ENCODE measurements at places on chromosomes 16 and 17.

- DNase-seq: no peak
Observed at GRCh38 chr17:79557276-79558090, 53.4 kb downstream of the RBFOX3 start.

DNA sequence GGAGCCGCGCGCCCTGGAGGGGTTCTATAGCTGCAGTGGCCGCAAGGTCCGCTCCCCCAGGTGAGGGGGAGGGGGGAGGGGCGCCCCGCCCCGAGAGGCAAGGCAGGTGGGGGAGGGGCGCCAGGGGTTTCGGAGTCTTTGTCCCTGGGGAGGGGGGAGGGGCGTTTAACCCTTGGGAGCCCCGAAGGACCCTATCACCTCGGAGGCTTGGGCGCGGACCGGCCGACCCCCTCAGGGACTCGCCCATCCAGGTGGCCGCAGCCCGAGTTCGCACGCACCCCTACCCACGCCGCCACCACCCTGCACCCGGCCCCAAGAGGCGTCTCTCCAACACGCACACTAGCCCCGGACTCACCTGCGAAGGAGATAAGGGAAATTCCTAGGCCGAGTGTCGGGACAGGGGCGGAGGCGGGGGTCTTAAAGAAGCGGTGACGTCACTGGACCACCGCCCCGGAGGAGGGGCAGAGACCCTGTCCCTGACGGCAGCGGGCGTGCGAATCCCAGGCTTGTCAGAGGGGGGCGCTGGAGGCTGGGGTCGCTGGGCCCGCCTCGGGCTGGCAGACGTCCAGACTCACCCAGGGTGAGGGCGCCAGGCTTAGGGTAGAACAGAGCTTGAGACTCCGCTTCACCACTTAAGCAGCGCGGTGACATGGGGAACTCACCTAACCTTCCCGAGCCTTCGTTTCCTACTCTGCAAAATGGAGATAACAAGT lies at the start of gene CLDN6:
Gene CLDN6, minus strand, starts transcription at position 390 of the 713 bp plus-strand sequence. CDS start 2,162 bp downstream, outside the sequence.
- DNase-seq: no peak

DNA sequence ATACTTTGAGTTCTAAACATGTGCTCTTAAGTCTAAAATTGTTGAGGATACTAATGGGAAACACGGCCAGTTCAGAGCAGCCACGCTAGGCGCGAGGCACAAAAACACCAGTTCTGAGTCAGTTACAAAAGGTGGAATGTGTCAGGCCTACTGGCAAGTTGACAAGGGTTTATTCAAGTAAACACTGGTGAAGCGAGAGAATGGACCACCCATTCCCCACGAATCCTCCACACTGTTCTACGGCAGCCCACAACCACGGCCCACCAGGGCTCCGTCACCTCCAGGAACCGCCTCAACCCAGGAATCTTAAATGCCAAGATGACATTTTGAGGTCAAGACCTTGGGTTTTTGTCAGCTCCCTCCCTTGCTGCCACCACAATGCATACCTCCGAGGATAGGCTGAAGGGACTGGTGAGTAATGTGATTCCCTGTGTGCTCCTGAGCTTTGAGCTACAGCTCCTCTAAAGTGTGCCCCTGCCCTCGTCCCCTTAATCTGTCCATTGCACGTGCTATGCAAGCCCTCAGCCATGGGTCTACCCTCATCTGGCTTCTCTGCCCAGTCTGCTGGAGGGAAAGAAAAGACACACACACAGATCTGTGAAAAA lies 28.5 kb upstream of the TRAP1 start:
- no peak for DNase-seq

DNA sequence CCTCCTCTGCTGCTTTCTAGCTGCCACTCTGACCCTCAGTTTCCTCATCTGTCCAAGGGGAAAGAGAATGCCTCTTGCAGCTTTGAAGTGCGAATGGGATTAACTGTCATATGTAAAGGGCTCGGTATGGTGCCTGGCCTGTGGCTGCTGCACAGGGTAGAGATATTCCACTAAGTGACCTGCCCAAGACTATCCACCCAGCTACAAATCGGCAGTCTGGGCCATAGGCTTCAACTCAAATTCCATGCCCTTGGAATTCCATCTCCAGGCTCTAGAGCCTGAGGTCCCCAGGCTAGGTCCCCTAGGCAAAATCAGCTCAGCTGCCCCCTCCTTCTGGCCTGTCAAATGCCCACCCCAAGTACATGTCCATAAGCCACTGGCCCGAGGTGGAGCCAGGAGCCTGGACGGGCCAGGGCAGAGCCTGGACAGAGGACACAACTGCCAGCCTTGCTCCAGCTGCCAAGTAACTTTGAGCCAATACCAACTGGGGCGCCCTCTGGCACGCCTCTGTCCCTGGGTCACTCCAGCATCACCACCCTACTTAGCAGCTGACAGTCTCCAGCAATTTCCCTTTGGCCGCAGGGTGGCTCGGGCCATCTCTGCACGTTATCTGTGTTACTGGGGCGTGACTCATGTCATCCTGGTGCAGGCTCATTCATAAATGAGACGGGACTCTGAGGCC lies 57.2 kb downstream of the SDK2 start:
- DNase-seq: no peak

- DNase-seq: no peak
Observed at GRCh38 chr16:18783430-18784341, 6.4 kb downstream of the RPS15A start.

GRCh38 chr17:1769822-1770477 lies 8.1 kb downstream of the SERPINF1 start:
- no peak for DNase-seq

- DNase-seq: no peak
Observed at GRCh38 chr16:80433623-80434022, 107.2 kb upstream of the DYNLRB2 start.

DNA sequence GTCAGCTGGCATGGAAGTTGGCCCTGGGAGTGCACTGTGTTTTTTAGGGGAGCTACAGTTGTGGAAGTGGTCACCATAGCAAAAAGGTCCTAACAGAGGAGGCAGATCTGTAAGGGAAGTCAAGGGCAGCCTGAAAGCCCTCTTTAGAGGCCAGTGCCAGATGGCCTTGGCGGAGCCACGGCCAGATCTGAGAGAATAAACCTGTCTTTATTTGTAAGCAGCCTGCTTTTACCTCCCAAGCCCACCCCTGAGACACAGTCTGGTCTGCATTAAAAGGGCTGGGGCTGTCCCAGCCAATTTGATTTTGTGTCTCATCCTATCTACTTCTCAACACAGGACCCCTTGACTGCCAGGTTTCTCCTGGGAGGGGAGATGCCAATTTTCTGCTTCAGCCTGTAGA lies 51.0 kb upstream of the NOL11 start:
- no peak for DNase-seq

GRCh38 chr17:71628306-71628705 lies 492.5 kb upstream of the SOX9 start:
- DNase-seq: no peak
